ENCODE measurements at places on chromosomes 3 and 15. TPM values are rescaled to one million over a fixed set of nuclear protein-coding genes. Genes with fewer than 3 reads are reported as not detected.

DNA sequence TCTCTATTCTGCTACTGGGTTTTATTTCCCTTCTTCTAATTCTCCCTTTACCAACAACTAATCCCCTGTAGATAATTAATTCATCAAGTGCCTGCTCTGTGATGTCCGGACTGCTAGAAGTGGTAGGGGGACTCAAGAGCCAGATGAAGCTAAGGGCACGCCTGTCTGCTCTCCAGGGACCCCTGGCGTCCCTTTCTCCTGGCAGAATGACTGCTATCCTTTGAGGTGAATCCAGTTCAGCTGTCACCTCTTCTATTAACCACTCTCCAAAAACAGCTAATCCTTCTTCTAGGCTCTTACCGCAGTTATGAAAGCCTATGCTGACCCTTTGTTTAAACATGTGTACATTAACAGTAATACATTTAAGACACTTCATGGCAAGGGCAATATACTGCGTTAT lies 1.4 kb upstream of the CHRNA7 start:
- DNase-seq = no peak

- no peak for DNase-seq
Measured at GRCh38 chr3:116087426-116087825, 357.9 kb downstream of the LSAMP start.

- no peak for DNase-seq
Measured at GRCh38 chr3:11022115-11022514, 29.6 kb downstream of the SLC6A1 start.

DNA sequence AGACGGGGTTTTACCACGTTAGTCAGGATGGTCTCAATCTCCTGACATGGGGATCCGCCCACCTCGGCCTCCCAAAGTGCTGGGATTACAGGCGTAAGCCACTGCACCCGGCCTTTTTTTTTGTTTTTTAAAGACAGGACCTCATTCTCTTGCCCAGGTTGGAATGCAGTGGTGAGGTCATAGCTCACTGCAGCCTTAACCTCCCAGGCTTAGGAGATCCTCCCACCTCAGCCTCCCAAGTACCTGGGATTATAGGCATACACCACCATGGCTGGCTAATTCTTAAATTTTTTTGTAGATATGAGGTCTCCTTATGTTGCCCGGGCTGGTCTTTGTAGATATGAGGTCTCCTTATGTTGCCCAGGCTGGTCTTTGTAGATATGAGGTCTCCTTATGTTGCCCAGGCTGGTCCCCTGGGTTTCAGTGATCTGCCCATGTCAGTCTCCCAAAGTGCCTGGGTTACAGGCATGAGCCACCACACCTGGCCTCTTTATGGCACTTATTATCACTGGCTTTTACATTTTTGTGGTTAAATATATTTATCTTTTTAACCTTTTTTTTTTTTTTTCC lies 82.3 kb upstream of the RNU6-1 start:
- no peak for DNase-seq

HRH1 gene
- total RNA-seq = not detected

PKM gene
- 1,131 TPM for total RNA-seq

DNA sequence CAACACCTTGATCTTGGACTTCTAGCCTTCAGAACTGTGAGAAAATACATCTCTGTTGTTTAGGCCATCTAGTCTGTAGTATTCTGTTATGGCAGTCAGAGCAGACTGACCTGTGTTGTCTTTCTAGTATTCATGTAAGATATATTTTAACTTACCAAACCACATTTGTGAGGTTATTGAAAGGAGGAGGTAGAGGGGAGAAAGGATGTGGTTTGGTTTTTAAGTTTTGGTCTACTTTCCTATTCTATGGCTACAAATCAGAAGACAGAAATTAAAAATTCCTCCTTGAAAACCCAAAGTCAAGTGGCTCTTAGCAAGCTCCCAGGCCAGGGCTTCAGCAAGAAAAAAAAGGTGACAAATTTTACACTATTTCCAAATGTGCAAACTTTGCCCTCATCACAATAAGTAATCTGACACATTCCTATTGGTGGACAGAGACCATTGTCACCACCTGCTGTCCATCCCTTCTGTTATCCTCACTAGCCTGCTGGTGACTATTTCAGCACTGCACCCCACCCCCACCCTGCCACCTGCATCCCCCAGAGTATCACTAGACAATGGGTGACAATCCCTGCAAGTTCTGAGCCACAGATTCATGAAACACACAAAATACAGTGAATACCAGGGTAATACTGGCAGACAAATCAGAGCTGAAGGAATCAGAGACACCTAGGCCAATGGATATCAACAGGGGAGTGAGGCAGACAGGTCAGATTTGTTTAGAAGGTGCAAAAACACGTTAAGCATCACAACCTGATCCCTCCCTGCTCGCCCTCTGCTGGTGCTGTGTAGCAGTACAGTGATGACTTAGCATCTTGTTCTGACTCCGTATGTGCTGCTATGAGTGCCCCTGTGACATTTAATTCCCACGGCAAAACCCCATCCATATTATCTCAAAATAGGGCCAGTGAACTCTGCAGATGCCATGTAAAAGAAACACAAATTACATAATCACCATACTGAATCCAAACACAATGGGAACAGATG lies 79.0 kb upstream of the DCLK3 start:
- peak; percentile 17 for DNase-seq

C3orf80 gene
- not detected for total RNA-seq

- DNase-seq = no peak
Measured at GRCh38 chr15:71223516-71223915, 108.2 kb downstream of the THSD4 start.

GRCh38 chr3:6791161-6791560 lies 69.8 kb upstream of the GRM7 start:
- no peak for DNase-seq

DNA sequence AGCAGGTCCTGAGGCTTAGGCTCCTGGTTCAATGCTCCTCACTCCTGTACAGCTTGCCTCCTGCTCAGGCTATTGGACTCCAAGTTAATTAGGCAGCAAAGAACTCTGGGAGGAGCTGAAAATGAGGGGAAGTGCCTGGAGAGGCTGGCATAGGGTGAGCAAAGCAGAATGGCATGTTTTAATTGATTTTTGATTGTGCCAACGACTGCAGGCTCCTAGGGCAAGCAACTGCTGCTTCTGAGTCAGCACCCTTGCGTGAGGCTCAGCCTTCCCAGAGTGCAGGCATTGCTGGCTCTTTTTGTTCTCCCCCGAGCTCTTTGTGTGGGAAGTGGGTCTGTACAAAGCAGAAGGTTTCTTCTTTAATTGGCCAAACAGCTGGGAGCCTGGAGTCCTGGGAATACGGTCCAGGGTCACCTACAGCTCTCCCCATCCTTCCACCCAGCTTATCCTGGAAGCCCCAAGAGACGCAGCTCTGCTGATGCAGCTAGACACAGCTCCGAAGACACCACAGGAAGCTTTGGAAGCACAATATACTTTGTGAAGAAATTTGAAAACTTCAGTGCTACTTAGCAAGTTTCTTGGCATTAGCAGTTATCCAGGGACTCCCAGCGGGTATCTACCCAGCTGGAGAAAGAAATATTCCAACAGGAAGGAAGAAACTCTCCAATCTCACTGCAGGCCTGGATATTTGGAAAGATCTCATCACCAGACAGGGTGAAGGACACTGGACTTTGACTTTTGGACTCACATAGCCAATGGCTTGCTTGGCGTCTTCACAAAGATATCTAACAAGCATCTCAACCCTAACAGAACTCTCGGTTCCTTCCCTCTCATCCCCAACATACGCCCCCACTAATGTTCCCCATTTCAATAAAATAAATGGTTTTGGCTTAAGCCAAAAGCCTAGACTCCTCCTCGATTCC lies 76.8 kb downstream of the BDH1 start:
- no peak for DNase-seq

DNA sequence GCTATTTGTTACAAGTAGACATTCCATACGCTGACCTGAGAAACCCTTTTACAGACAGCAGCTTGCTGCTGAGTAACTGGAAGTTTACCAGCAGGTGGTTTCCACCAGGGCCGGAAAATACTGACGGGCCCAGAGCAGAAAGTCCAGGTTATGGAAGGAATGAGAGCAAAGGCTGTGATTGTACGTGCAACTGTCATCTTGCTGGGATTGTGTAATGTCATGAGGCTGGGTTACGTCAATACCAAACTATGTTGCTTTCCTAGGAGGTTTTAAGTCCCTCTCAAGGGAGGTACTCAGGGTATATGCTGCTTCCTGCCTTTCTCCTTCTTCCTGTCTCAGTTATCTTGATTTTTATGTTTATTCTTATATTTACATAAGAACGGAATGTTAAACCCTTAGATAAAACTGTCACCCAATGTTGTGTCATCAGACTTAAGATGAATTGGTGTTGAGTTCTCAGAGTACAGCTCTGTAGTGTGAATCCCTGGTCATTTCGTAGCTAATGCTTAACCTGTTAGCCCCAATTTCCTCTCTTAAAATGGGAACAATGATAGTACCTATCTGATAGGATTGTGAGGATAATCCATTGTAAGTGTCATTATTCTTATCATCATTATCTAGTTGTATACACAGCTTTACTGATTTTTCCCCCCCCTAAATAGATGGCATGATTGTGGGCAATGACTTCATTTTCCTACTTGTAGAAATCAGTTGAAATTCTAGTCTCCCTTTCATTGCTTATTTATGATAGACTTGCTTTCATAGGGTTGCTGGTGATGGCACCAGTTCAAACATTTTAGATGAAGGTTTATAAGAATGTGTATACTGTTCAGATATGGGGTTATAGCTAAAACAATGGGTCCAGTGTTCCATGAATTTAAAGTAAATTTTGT lies 101.4 kb downstream of the FNDC3B start:
- no peak for DNase-seq

- DNase-seq = no peak
Measured at GRCh38 chr3:197168063-197168462, 130.3 kb downstream of the DLG1 start.

- no peak for DNase-seq
Measured at GRCh38 chr3:10780243-10780642, 35.8 kb upstream of the SLC6A11 start.

DNA sequence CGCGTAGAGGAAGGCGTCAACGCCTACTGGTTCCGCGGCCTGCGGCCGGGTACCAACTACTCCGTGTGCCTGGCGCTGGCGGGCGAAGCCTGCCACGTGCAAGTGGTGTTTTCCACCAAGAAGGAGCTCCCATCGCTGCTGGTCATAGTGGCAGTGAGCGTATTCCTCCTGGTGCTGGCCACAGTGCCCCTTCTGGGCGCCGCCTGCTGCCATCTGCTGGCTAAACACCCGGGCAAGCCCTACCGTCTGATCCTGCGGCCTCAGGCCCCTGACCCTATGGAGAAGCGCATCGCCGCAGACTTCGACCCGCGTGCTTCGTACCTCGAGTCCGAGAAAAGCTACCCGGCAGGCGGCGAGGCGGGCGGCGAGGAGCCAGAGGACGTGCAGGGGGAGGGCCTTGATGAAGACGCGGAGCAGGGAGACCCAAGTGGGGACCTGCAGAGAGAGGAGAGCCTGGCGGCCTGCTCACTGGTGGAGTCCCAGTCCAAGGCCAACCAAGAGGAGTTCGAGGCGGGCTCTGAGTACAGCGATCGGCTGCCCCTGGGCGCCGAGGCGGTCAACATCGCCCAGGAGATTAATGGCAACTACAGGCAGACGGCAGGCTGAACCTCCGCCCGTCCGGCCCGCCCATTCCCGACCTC lies 4.1 kb downstream of the ISLR2 start:
- no peak for DNase-seq

ABHD14A gene
- 8.9 TPM for total RNA-seq

DNA sequence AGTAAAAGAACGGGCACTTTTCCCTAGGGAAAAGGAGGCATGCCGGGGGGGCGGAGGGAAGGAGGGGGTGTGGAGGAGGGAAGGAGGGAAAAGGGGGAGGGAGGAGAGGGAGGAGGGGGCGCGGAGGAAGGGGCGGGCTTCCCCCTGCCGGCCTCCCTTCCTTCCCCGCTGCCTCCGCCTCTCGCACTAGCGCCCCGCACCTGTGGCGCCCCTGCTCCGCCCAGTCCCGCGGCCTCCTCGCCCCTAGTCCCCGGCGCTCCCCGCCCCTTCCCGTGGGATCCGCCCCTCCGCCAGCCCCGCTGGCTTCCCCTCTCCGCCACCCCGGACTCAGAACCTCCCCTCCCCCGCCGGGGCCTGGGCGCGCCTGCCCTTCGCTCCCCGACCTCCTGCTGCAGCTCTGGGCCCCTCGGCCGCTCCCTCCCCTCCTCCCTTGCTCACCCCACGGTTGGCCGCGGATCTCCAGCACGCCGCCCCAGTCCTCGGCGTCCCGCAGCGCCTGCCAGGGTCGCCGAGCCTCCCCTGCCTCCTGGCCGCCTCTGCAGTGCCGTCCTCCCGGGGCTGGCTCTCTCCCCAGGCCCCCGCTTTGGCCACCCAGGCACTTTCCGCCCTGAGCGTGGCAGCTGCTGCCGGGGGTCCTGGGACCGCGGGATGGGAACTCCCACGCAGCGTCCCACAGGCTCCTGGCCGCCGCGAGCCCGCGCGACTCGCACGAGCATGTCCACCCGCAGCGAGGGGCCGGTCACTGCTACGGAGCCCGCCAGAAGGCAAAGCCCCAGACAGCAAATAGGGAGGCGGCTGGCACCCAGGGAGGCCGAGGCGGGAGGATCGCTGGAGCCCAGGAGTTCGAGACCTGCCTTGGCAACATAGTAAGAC lies 147.4 kb downstream of the TJP1 start:
- no peak for DNase-seq

DNA sequence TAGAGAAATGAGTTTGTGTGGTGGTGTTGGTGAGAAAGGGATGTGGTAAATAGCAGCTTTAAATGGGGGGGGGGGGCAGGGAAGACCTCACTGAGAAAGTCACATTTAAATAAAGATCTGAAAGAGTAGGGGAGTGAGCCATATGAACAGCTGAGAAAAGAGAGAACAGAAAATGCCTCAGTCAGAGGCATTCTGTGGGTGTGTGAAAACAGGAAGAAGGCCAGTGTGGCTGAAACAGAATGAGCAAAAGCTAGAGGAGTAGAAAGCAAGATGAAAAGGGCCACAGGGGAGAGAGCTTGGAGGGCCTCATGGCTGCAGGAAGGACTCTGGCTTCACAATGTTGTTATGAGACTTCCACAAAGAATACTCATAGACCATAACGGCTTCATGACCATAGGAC lies 783.3 kb downstream of the ZPLD1 start:
- DNase-seq = no peak

DNA sequence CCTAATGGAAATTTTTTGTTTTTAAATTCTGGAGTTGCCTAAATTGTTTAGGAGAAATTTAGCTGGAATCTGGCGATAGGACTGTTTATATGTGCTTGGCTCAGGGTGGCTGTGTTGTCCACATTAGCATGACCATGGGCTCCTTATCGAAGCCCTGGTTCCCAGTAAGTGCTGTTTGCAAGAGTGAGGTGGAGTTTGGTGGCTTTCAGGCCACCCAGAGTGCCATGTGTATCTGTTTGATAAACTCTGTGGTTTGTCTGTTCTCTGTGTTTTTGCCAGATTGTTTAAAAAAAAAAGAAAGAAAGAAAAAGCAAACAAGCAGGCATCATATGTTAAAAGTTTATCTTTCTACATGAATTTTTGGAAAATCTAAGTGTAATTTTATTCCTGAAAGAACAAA lies 51.5 kb downstream of the PLCL2 start:
- no peak for DNase-seq

DNA sequence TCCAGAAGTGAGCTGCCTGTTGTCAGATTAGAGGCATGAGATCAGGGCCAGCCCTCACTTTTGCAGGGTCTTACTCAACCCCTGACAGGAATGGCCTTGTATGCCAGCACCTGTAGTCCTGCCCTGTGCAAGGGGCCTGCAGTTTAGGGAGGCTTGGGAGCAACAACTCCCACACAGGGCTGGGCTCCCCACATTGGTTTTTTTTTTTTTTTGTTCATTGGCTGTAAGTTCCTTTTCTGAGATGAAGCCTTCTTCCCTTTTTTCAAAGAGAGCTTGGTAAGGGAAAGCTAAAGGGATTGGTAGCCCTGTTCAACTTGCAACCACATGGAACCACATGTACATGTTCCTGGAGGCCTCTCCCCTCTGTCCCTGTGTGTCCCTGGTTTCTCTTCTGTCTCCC lies 46.4 kb downstream of the TNFAIP8L3 start:
- no peak for DNase-seq

GRCh38 chr3:72271923-72272322 lies 487.0 kb upstream of the PROK2 start:
- no peak for DNase-seq
